Left ventricle myocardium inferior (tissue), 1 donor: ENCODE measurements at places on chromosomes 3 and 15.
A peak's percentile ranks its signal among the peaks of the same experiment; 100 is the strongest.

- DNase-seq: no peak
- no peak overlapping the region for H3K4me3 ChIP-seq
- H3K27me3 ChIP-seq: peaks cover 3% of the 10 kb centered on the region
- H3K36me3 ChIP-seq: no peaks in the 10 kb centered on the region
- no peaks in the 10 kb centered on the region for H3K4me1 ChIP-seq
- no peak overlapping the region for H3K27ac ChIP-seq
Observed at GRCh38 chr3:55252921-55253320, 234.2 kb downstream of the WNT5A start.

GRCh38 chr3:100252001-100252400 is 8.8 kb upstream of the TBC1D23 start:
- no peaks in the 10 kb centered on the region for H3K27me3 ChIP-seq
- H3K27ac ChIP-seq: no peak overlapping the region
- H3K4me3 ChIP-seq: no peak overlapping the region
- H3K36me3 ChIP-seq: no peaks in the 10 kb centered on the region

DNA sequence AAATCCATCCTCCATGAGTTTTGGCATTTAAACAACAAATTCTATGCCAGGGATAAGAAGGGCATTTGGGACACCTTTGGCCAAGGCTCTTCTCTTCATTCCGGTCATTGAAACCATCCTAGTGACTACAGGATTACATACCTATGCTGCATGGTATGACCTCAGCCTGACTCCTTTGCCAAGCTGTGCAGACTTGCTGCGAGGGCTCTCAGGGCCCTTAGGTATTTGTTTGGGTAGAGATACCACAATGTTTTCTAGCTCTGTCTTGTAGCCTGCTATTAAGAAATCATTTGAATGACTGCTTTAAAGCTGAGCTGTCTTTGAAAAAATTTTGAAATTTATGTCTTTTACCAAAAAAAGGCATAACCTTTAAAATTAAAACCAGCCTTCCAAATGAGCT is 749.8 kb upstream of the SGO1 start:
- DNase-seq: no peak
- no peak overlapping the region for H3K4me3 ChIP-seq
- H3K27me3 ChIP-seq: no peaks in the 10 kb centered on the region
- H3K27ac ChIP-seq: no peak overlapping the region
- H3K4me1 ChIP-seq: no peaks in the 10 kb centered on the region

- DNase-seq: no peak
- no peaks in the 10 kb centered on the region for H3K27me3 ChIP-seq
- H3K27ac ChIP-seq: no peak overlapping the region
- H3K36me3 ChIP-seq: no peaks in the 10 kb centered on the region
Observed at GRCh38 chr3:152195206-152195605, 73.5 kb upstream of the MBNL1 start.

DNA sequence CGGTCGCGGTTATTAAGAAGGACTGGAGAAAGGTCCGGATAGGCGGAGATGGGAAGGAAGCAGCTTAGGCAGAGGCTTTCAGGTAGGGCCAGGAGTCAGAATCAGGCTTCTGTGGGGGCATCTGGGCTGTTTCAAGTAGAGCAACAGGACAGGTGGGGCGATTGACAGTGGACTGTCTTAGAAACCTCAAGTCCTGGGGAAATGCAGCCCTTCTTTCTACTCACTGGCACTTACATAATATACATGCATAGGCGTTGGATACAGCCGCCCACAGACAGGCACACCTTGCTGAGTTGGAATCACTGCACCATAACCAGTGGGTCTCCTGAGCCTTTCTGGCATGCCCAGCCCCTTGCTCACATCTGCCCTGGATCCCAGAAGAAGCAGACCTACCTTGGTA is 730 bp downstream of the MYD88 start:
- H3K4me3 ChIP-seq: peak overlapping the region; percentile 91
- H3K27me3 ChIP-seq: no peaks in the 10 kb centered on the region
- peaks cover 32% of the 10 kb centered on the region for H3K36me3 ChIP-seq
- H3K27ac ChIP-seq: peak overlapping the region; percentile 98

DNA sequence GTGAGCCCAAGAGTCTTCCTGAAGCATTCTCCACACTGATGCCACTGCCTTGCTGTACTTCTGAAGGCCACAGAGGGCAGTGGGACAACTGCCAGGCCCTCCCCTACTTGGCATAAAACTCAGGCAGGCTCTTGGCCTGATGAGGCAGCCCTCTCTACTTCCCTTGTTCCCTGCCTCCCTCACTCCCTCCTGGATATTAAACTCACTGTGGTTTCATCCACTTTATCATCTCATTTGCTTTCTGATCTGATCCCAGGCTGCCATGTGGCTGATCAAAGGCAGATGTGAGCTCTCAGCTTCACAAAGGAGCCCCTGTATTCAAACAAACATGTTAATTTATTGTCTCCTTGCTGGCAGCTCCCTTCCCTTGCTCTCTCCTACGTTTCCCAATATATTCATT is 533.5 kb downstream of the IGSF11 start:
- no peaks in the 10 kb centered on the region for H3K4me1 ChIP-seq
- H3K27me3 ChIP-seq: no peaks in the 10 kb centered on the region
- H3K36me3 ChIP-seq: no peaks in the 10 kb centered on the region
- H3K27ac ChIP-seq: no peak overlapping the region

GRCh38 chr3:135706758-135707375 is 258.7 kb upstream of the PPP2R3A start:
- no peaks in the 10 kb centered on the region for H3K4me1 ChIP-seq
- H3K27me3 ChIP-seq: no peaks in the 10 kb centered on the region
- H3K4me3 ChIP-seq: no peak overlapping the region
- H3K27ac ChIP-seq: no peak overlapping the region

- no peaks in the 10 kb centered on the region for H3K36me3 ChIP-seq
- no peaks in the 10 kb centered on the region for H3K27me3 ChIP-seq
- H3K4me3 ChIP-seq: peak overlapping the region; percentile 55
- peak; percentile 81 for DNase-seq
Observed at GRCh38 chr3:42071904-42072812, 19.0 kb upstream of the TRAK1 start.

DNA sequence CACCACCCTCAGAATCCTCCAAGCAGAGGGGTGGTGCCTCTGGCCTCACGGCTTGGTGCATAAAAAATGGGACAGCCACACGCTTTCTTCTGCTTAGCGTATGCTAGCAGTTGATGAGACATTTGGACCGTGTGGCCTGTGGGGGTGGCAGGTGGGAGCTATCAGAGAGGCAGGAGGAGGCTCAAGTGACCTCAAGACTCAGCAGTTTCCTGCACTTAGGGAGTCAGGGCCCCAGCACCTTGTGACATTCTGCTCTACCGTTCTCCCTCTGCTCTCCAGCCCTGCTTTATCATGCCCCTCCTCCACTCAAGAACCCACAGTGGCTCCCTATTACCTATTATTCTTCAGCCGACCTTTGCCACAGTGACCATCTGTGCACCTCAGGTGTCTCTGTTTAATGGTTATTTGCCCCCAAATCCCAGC is 41.0 kb upstream of the CGNL1 start:
- H3K4me1 ChIP-seq: peaks cover 35% of the 10 kb centered on the region
- H3K36me3 ChIP-seq: no peaks in the 10 kb centered on the region
- no peak for DNase-seq
- no peak overlapping the region for H3K4me3 ChIP-seq
- H3K27ac ChIP-seq: no peak overlapping the region

GRCh38 chr15:80250614-80251427 is 1.2 kb downstream of the CTXND1 start:
- DNase-seq: no peak
- peaks cover 76% of the 10 kb centered on the region for H3K27me3 ChIP-seq
- H3K27ac ChIP-seq: peak overlapping the region; percentile 79

GRCh38 chr3:37611771-37612170 is 249.9 kb upstream of the CTDSPL start:
- H3K27me3 ChIP-seq: no peaks in the 10 kb centered on the region
- H3K36me3 ChIP-seq: no peaks in the 10 kb centered on the region
- no peak for DNase-seq

- no peaks in the 10 kb centered on the region for H3K36me3 ChIP-seq
- H3K4me1 ChIP-seq: peaks cover 7% of the 10 kb centered on the region
- H3K4me3 ChIP-seq: no peak overlapping the region
- no peak for DNase-seq
- H3K27me3 ChIP-seq: peaks cover 11% of the 10 kb centered on the region
Observed at GRCh38 chr15:65330934-65331645, 26.6 kb downstream of the RNU5B-1 start.

- no peaks in the 10 kb centered on the region for H3K4me1 ChIP-seq
- H3K4me3 ChIP-seq: no peak overlapping the region
- no peak overlapping the region for H3K27ac ChIP-seq
Observed at GRCh38 chr3:85360742-85361387, 402.1 kb downstream of the CADM2 start.

- DNase-seq: no peak
- H3K27me3 ChIP-seq: no peaks in the 10 kb centered on the region
- H3K36me3 ChIP-seq: no peaks in the 10 kb centered on the region
- no peaks in the 10 kb centered on the region for H3K4me1 ChIP-seq
- H3K4me3 ChIP-seq: no peak overlapping the region
- H3K27ac ChIP-seq: no peak overlapping the region
Observed at GRCh38 chr3:168424059-168424734, 328.5 kb upstream of the GOLIM4 start.

GRCh38 chr3:159839561-159840379 is 148.9 kb upstream of the IL12A start:
- DNase-seq: peak; percentile 39
- H3K27me3 ChIP-seq: no peaks in the 10 kb centered on the region
- no peaks in the 10 kb centered on the region for H3K36me3 ChIP-seq

DNA sequence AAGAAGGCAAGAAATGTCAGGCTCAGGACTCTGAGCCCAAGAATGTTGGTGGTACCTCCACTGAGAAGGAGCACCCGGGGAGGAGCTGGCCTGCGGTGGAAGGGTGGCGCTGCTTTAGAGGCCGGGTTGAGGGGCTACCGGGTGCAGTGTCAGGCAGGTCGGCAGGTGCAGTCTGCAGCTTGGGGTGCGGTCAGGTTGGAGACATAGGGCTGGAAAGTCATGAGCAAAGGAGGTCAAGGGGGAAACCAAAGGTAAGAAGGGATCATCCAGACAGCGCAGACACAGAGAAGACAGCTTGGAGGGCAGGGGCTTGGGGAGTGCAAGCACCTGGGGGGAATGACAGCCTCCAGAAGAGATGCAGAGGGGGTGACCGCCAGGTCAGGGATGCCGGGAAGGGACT is 274.4 kb upstream of the LYSMD4 start:
- no peaks in the 10 kb centered on the region for H3K4me1 ChIP-seq
- H3K27ac ChIP-seq: no peak overlapping the region
- no peak overlapping the region for H3K4me3 ChIP-seq
- H3K27me3 ChIP-seq: no peaks in the 10 kb centered on the region
- no peak for DNase-seq

GRCh38 chr3:134460965-134461364 is 24.8 kb downstream of the ANAPC13 start:
- peaks cover 35% of the 10 kb centered on the region for H3K4me1 ChIP-seq
- no peak for DNase-seq
- no peaks in the 10 kb centered on the region for H3K27me3 ChIP-seq
- H3K36me3 ChIP-seq: no peaks in the 10 kb centered on the region
- no peak overlapping the region for H3K4me3 ChIP-seq

DNA sequence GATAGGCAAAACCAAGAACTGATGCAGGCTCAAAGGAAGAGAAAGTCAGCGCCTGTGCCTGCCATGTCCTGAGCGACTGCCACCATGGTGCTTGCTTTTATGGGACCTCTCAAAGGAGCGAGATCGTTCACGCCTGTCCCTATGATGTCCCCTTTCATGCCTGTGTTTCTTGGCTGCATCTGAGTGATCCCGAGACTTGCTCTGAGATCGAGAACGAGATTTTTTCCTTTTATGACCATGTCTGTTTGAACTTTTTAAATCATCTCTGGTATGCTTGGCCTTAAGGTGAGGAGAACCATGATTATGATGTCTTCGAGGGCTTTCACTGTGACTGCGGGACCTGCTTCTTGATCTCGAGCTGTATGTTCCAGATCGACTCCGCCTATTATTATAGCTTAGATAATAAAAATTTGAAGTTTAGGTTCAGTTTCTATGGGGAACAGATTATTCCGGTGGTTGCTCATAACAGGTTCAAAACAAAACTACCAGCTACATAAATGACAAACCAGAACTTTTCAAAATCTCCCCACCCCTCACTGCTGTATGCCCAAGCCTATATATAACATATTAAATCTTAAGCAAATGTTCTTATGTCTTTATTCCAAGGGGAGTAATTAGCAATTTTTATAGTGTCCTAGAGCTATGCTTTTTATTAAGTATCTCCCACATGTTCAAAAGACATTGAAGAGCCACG is 11.6 kb downstream of the CCNL1 start:
- H3K27me3 ChIP-seq: no peaks in the 10 kb centered on the region
- no peak overlapping the region for H3K4me3 ChIP-seq
- DNase-seq: no peak
- H3K36me3 ChIP-seq: peaks cover 100% of the 10 kb centered on the region

DNA sequence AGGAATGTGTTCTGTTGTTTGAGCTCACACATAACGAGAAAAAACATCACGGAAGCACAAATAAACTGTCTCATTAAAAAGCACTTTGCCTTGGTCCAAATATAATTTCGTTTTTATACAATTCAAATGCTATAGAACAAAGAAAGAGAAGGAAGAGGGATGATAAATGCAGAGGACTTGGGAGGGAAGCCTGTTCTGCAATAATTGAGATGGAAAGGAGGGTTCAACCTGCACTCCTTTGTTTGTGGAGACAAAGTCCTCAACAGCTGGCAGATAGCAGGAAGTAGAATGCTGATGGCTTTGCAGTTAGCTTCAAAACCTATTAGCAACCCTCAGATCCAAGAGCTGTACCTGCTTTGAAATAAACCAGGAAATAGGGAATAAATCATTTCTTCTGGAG is 1010.8 kb downstream of the FHIT start:
- no peak for DNase-seq
- no peak overlapping the region for H3K27ac ChIP-seq
- no peaks in the 10 kb centered on the region for H3K4me1 ChIP-seq
- no peaks in the 10 kb centered on the region for H3K36me3 ChIP-seq
- H3K4me3 ChIP-seq: no peak overlapping the region
- H3K27me3 ChIP-seq: no peaks in the 10 kb centered on the region

DNA sequence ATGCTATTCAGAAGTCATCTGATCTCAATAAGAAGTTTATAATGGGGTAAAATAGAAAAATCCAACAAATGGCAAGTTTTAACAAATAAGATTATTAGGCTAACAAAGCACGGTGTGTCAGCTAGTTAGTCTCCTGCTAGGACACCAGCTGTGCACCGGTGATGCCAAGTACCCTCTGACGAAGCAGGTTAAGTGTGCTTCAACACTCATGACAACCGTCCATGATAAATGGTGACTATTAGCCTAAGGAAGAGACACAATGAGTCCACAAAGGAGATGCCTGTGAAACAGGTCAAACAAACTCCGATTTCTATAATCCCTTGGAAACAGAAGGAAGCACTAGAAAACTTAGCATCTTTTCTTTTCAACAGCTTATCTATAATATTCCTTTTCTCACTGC is 36.5 kb downstream of the ATP13A3 start:
- H3K27ac ChIP-seq: no peak overlapping the region
- peaks cover 90% of the 10 kb centered on the region for H3K36me3 ChIP-seq
- no peak for DNase-seq
- H3K27me3 ChIP-seq: no peaks in the 10 kb centered on the region
